Urinary bladder (tissue), 4 donors: ENCODE measurements at places on chromosomes 2 and 18. TPM values are rescaled to one million over a fixed set of nuclear protein-coding genes. Genes with fewer than 3 reads are reported as not detected.

- no peak for DNase-seq
Measured at GRCh38 chr2:212423089-212423488, 115.5 kb downstream of the ERBB4 start.

GRCh38 chr2:235049069-235049468, 97.3 kb downstream of the SH3BP4 start:
- no peak for DNase-seq

- DNase-seq, result no peak
Measured at GRCh38 chr18:48669180-48669675, 130.4 kb downstream of the CTIF start.

- DNase-seq, result no peak
Measured at GRCh38 chr2:33373986-33374385, 102.5 kb upstream of the RASGRP3 start.

DNA sequence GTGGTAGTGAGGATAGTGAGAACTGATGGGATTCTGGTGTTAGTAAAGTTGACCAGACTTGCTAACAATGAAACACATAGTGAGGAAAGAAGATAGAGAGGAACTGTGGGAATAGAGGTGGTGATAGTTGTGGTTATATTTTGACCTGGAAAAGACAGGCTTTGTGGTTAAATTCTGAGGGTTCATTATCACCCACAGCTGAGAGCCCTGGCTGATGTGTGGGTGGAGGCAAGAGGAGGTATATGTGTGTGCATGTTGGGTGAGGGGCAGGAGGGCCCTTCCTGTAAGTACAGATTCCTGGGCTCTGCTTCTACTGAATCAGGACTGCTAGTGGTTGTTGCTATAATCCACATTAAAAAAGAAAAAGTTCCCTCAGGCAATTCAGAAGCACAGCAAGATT, 26.2 kb upstream of the TMEM163 start:
- DNase-seq, result no peak

DNA sequence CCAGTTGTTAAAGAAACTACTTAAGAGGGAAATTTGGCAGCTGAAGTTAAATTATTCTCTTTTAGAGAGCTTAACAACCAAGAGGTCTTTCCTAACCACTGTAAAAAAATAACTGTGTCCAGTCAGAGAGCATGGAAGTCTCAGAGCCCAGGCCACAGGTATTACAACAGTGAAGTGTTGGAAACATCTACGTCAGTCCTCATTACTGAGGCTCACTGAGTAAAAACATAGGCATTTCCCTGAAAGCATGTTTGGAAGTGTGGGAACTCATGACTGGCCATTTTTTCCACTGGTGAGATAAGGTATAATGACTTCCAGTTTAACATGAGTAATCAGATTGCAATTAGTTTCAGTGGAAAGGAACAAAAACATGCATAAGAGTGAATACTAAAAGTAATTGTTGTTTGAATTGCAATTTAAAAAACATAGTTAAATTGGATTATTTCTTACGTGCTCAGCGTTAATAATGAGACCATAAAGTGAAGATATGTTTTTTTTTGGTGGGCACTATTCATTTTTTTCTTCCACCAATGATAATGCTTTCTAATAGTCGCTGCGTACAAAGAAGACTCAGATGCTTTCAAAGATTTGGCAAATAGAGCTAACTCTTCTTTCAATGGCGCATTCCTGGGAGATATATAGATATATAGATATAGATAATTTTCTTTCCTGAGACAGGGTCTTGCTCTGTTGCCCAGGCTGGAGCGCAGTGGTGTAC, 60.8 kb downstream of the EFEMP1 start:
- DNase-seq, result no peak

GRCh38 chr2:54295911-54296310, 39.9 kb upstream of the TSPYL6 start:
- DNase-seq, result no peak

DNA sequence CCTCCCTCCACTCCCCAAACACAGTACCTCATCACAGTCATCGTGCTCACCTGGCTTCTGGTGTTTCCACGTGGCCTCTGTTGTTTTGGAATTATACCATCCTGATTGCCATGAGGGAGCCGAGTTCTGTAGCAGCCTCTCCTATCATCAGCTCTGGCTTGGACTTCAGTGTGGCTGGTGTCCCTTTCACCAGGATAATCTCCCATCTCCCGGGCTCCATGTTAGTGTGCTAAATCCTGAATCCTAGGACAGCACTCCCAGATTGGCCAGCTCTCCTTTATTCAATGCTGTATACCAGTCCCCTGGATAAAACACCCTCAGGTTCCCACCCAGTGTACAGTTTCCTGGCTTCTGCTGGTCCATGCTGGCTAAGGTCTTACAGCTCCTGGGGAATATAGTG, 53.3 kb downstream of the LONRF2 start:
- no peak for DNase-seq

DNA sequence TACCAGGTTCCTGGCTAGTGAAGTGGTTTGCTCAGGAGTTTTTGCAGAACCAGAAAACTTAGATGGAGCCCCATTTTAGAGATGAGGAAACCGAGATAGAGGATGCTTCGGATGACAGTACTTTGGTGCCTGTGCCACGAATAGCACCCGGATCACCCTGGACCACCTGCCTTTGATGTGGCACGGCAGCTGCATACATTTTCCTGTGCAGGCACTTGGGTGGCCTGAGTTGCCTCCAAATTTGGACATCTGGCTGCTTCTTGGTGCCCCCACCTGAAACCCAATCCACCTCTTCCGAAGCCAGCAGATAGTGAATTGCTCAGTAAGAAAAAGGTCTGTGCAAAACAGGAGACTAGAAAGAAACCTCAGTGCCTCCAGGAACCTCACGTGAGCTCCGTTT, 140.6 kb upstream of the ID2 start:
- DNase-seq, result no peak

- no peak for DNase-seq
Measured at GRCh38 chr2:108285616-108286015, 3.1 kb upstream of the SULT1C2 start.

GRCh38 chr18:8188184-8188583, 421.1 kb upstream of the RAB12 start:
- DNase-seq, result no peak

DNA sequence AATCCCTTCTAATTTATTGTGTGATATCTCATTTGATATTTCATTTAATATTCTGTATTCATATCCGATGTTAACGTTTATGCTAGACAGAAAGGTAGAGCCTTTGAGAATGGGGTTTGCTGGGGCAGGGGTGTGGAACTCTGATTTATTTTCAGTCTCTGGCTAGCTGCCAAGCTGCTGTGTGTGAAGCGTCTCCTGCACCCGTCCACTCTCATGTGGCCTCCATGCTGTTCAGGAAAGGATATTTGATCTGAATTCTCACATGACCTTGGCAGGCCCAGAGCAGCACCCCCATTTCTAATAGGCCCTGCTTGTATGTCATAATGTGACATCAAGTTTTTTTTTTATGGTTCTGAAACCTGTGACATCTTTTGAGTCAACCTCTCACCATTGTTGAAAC, 1.6 kb downstream of the IL1R1 start:
- DNase-seq, result no peak

DNA sequence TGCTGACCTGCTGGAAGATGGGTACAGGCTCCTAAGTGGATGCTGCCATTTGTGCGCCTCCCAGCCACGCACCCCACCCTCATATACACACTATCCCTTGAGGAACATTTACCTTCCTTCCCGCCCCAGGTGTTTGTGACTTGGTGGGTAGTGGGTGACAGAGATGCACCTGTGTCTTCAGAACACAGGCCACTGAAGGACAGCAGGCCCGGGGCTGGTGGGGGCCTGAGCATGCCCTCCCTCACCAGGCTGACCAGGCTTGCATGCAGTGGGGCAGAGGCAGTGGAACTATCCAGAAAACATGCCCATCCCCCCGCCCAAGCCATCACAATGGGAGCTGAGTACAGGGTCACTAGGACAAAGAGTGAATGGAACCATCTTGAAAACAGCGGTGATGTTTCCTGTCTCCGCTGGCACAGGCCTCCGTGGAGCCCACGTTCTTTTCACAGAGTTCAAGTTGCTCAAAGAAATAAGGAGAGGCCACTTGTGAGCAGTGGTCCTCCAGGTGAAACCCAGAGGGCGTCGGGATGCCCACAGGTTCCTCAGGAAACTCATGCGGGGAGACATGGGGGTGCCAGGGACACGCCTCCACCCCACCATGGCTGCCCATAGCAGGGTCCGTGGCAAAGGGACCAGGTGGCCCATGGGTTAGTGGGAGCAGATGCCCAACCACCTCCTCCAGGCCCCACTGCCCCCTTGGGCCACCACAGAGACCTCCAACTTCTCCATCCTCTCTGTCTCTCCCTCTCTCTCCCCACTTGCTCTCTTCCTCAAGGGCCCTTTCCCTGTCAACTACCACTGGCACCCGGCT, 90.9 kb downstream of the MALT1 start:
- no peak for DNase-seq

DNA sequence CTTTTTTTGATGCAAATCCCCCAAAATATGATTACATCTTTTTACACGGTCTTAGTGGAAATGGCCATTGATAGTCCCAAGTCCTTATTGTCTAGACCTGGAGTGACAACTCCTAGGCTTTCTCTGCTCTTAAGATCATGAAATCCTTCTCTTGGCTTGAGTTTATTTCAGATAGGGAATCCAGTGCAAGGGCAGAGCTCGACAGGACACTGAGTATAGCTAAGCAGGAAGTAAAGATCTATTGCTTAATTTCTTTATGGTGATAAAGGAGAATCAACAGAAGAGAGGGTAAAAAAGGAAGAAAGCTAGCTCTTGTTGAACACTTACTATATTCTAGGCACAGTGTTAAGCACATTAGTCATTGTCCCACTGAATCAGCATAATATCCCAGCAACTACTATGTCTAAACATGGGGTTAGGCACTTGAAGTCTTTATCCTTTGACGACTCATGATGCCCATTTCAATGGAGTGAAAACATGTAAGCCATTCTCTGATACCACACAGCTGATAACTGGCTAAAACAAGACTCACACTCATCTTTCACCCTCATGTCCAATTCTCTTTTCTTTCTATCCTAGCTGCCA, 74.1 kb upstream of the LRATD1 start:
- DNase-seq, result no peak

ALPP gene
- total RNA-seq, result not detected

ST8SIA3 gene
- total RNA-seq, result 0.69 TPM

LDLRAD4 gene
- total RNA-seq, result 52.3 TPM

CDH2 gene
- total RNA-seq, result 18.7 TPM

ADRA2B gene
- 1.6 TPM for total RNA-seq

PLCL1 gene
- 17.8 TPM for total RNA-seq

RETSAT gene
- total RNA-seq, result 22.5 TPM

AQP12A gene
- total RNA-seq, result not detected

TMEM169 gene
- 0.85 TPM for total RNA-seq

SOS1 gene
- total RNA-seq, result 92.6 TPM
